Non-pigmented ciliary epithelial cell (primary cell): ENCODE measurements at places on chromosomes 3 and 15.

DNA sequence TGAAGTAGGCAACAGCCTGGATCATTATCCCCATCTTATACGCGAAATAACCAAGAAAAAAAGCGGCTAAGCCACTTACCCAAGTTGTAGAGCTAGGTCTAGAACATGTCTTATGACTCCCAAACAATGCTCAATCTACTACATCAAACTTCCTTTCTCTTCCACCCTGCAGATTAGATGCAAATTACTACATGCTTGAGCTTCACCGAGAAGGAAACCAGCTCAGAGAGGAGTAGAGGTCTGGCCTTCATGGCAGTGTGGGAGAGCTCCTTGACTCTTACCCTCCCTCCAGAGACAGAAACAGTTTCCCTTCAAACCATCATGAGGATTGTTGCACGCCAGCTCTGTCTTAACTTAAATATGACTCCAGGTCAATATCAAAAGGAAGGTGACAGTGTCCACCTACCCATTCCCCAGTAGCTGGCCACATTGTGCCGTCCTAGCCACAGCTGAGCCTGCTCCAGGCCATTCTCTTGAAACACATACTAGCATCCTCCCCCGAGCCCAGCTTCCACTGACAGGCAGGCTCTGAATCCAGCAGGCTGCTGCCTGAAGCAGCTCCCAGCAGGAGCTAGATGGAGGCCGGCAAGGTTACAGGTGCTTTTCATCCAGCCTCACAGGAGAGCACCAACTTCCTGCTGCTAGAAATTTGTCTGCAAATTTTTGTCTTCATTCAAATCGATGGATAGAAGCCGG lies 56.8 kb downstream of the CPN2 start:
- DNase-seq, result no peak

- DNase-seq, result no peak
These were observed 157.6 kb downstream of the SHQ1 start for GRCh38 chr3:72690629-72691028.

DNA sequence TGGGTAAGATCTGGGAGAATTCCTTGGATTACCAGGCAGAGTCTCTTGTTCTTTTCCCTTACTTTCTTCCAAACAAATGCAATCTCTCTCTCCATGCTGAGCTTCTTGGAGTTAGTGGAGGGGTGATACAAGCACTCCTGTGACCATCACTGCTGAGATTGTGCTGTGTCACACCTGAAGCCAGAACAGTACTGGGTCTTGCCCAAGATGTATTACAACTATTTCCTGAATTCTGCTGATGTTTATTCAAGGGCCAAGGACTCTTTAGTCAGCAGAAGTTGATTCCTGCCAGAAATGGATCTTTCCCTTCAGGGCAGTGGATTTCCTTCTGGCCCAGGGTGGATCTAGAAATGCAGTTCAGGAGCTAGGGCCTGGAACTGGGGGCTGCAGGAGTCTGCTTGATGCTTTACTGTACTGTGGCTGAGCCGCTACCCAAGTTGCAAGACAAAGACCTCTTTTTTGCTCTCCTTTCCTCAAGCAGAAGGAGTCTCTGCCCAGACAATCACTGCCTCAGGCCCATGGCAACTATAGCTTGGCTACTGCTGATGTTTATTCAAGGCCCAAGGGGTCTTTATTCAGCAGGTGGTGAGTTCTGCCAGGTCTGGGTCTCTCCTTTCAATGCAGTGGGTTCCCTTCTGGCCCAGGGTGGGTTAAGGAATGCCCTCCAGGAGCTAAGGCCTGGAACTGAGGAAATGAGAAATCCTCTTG lies 98.8 kb downstream of the SH3GL3 start:
- no peak for DNase-seq

GRCh38 chr3:190017521-190018288 lies 103.0 kb downstream of the P3H2 start:
- DNase-seq, result peak; percentile 63

GRCh38 chr3:45171283-45171682 lies 25.1 kb upstream of the CDCP1 start:
- no peak for DNase-seq

GRCh38 chr15:101528917-101529299 lies 39.4 kb upstream of the PCSK6 start:
- no peak for DNase-seq

DNA sequence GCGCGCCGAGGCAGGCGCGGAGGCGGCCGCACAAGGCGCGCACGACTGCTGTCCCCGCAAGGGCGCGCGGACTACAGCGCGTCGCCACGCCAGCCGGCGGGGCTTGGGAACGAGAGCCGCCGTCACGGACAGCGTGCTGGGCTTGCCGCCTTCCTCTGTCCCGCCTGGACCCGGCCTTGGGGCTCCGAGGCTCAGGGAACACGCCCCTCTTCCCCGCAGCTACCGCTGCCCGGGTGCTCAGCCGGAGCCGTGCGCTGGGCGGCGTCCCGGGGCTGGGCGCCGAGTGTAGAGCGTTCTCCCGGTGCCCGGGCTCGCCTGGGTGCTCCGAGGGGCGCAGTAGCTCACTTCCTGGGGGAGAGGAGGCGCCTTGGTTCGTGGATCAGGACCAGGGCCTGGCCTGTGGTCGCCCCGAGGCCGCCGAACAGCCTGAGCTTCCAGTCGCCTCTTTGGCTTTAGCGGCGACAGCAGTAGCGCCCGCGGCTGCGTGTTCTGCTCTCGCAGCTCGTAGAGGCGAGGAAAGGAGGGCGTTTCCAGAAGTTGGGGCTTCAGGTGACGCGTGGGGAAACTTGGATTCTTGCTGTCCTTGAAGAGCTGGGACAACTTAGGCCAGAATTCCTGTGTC lies 226.7 kb upstream of the C2CD4B start:
- DNase-seq, result no peak

- no peak for DNase-seq
These were observed at the start of gene MFGE8 for GRCh38 chr15:88913017-88913849. TSS of gene MFGE8 (minus strand) at chr15:88913379. CDS start at chr15:88913319, 60 bp downstream.

GRCh38 chr3:153927107-153927506 lies 194.1 kb upstream of the ARHGEF26 start:
- peak; percentile 22 for DNase-seq

GRCh38 chr3:111596328-111596727 lies 1.2 kb upstream of the ZBED2 start:
- no peak for DNase-seq

DNA sequence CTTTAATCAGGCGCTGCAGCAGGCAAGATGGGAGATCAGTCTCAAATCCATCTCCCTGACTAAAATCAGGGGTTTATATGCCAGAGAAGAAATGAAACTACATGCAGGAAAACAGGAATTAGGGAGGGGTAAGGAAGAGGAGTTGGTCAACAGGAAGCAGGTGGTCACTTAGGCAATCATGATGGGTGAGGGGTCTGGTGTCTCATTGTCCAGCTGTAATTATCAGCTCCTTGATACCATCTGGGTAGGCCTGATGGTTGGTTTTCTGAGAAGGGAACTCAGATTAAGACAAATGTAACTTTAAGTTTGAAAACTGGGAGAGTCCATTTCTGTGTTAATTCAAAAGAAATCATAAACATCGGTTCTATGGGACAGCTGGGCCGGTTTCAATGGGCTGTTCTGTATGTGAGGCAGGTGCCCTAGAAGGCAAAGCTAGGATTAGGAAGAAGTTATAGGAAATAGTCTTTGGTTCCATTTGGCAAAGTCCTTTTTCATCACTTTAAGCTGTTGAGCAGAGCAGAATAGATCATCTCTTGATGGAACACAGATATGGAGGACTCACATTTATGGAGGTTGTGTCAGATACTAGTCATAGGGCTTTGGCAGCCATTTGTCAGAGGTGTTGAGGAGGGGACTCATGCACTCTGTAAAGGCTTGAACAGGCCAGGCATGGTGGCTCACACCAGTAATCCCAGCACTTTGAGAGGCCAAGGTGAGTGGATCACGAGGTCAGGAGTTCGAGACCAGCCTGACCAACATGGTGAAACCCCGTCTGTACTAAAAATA lies 149.4 kb downstream of the VGLL4 start:
- no peak for DNase-seq

DNA sequence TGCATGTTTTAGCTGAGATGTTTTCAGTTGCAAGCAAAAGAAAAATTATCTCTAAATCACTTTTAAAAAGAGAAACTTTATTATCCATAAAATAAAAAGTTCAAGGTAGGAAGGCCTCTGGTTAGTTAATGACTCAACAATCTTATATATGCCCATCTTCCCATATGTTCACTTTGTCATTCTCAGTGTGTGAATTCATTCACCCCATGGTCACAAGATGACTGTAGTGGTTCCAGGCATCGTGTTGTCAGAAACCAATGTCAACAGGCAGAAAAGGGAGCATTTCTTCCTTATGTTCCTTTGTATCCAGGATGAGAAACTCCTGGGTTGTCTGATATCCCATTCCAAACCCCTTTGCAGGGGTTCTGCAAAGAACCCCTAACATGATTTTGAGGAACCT lies 119.9 kb upstream of the RAP2B start:
- no peak for DNase-seq

- no peak for DNase-seq
These were observed 30.4 kb upstream of the TRPM1 start for GRCh38 chr15:31131853-31132375.

DNA sequence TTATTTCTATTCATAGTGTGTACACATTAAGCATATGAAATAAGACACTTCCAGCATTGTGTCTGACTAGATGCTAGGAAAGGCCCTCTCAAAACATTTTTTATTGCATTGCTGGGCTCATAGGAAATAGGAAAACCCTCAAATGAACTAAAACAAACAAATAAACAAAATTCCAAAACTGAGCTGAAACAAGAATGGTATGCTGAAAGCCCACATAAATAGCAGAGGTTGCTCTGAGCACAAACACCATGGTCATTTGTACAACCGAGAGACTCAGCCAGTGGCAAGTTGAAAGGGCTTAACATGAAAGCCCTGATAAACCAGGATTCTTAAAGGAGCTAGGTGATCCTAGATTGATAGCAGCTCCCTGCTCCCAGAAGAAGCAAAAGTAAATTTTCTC lies 310.0 kb upstream of the WNT5A start:
- no peak for DNase-seq

DNA sequence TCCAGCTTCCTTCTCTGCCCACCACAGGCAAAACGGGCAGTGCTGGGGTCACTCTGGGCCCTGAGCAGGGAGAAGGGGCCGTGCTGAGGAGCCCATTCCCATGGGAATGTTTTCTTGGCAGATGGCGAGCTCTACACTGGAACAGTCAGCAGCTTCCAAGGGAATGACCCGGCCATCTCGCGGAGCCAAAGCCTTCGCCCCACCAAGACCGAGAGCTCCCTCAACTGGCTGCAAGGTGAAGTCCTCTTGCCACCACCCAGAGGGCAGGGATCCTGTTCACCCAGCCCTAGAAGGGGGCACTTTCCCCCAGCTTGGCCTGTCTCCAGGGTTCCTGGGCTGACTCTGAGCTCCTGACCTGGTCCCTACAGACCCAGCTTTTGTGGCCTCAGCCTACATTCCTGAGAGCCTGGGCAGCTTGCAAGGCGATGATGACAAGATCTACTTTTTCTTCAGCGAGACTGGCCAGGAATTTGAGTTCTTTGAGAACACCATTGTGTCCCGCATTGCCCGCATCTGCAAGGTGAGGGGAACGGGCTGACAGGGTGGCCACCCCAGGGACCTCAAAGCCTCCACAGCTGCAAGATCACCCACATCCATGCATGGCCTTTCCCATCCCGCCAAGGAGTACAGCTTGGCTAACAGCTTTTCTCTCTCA lies 12.4 kb downstream of the CIB1 start:
- no peak for DNase-seq

DNA sequence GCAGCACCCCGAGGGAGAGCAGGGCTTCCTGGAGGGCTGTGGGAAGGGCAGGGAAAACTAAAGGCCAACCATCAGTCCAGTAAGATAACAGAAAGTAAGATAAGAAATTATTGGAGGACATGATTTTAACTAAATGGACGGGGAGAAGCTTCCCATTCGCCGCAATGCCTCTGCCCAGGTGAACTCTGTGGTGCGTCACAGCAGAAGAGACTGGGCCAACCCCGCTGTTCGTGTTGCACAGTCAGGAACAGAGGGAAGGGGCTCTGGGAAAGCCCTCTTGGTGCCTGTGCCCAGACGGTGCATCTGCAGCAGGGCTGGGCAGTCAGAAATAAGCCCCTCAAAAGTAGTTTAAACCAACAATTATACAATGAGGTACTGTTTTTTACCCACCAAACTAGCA lies 284.1 kb downstream of the OCA2 start:
- DNase-seq, result no peak
